Amniotic stem cell (primary cell): ENCODE measurements at places on chromosomes 2 and 18.

DNA sequence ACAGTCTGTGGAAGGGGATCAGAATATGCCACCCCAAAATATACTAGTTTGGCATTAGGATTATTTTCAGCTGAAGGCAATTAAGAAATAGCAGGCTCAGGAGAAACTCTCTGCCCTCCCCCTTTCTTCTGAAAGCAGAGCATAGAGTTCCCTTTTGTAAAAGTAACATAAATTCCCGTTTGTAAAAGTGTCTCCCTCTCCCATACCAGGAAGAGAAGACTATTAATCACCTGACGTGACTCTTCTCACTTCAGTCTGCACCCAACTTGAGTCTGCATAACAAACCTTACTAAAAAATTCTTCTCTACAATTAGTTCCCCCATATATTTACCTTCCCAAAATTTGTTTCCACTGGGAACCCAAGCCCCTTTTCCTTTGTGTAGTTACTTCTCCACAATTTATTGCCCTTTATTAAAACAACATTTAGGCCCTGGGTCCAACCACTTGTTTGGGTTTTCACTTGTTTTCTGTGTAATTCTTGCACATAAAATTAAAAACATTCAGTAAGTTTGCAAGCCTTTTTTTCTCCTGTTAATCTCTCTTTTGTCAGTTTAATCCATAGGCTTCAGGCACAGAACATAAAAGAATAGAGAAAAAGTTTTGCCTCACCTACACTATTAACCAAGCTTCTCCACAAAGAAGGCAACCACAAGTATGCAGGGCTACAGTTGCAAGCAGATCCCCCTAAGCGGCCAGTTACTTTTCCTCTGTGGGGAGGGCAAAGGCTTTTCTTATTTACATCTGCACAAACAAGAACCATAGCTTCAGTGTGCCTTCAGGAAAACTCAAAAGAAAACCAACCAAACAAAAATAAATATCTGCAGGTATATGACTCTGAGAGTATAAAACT lies 107.6 kb upstream of the MSH2 start:
- no peak for DNase-seq

DNA sequence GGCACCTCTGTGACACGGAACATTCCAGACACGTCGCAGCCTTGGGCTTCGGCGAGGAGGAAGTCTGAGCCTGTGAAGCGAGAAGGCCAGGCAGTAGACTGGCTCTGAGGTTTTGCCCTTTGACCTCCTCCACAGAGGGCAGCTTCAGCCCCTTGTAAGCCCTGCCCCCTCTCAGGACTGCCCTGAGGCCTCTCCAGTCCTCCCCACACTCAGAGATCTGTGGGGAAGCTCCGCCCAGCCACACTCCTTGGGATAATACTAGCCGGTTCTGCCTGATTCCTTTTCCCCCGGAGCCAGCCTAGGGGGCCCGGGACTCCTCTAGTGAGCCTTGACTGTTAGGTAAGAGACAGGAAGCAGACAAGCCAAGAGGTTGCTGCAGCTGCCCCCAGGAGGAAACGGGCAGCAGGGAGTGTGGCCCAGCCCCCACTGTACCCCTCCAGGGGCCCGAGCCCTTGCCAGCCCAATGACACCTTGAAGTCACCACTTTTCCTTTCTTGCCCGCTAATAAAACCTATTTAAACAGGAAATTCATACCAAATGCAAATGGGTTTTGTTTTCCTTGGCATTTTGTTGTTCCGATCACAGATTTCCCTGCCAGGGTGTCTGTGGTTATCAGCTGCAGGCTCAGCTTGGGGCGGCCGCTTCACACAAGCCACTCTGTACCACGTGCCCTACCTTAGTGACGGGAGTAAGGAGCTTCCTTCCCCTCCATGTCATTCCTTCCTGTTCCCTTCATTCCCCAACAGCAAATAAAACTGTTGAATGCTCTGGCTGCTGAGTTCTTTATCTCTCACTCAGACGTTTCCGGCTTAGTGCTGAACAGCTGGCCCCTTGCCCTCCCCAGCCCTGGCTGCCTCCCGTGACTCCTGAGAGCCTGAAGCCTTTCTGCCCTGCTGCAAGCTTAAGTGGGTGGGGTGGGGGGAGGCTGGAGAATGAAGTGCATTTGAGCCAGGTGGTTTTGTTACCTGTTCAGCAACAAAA lies 124.7 kb downstream of the CABLES1 start:
- peak; percentile 26 for DNase-seq

DNA sequence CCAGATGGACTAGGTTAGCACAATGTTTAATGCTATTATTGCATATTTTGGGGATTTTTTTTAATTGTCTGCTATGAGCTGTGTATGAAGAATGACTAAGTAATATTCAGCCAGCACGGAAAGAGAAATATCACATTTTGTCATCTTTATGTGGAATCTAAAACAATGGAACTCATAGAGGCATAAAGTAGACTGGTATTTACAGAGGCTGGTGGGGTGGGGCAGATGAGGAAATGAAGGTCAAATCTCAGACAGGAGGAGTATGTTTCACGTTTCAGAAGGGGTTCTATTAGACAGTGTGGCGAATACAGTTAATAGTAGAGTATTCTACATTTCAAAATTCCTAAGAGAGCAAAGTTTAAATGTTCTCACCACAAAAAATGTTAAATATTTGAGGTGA lies 4.7 kb downstream of the CDH19 start:
- no peak for DNase-seq

GRCh38 chr2:51212374-51212773 lies 180.4 kb upstream of the NRXN1 start:
- no peak for DNase-seq

- peak; percentile 88 for DNase-seq
These were observed 9.3 kb downstream of the TGOLN2 start for GRCh38 chr2:85318222-85319074.

GRCh38 chr2:200086911-200087310 lies 131.5 kb downstream of the MAIP1 start:
- DNase-seq, result no peak

- DNase-seq, result no peak
These were observed 439.8 kb downstream of the TGIF1 start for GRCh38 chr18:3889803-3890202.

DNA sequence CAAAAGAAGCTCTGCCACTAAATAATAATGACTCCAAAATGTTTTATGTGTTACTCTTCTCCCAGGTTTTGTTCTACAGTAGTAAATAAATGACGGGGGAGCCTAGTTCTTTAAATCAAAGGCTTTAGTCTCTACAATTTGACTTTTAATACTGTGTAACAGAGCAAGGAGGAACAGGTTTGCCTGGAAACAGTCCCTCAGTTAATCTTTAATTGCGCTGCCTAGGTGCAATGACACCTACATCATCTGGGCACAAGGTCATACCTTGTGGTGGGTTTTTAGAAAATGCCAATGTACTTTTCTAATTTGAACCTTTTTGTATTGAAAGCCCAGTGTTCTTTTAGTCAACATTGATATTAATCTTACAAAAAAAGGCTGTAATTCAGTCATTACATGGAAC lies 287.3 kb upstream of the SETBP1 start:
- no peak for DNase-seq

- DNase-seq, result no peak
These were observed 12.0 kb upstream of the DDX1 start for GRCh38 chr2:15579641-15580040.

GRCh38 chr2:129071531-129071930 lies 752.9 kb upstream of the HS6ST1 start:
- DNase-seq, result no peak

DNA sequence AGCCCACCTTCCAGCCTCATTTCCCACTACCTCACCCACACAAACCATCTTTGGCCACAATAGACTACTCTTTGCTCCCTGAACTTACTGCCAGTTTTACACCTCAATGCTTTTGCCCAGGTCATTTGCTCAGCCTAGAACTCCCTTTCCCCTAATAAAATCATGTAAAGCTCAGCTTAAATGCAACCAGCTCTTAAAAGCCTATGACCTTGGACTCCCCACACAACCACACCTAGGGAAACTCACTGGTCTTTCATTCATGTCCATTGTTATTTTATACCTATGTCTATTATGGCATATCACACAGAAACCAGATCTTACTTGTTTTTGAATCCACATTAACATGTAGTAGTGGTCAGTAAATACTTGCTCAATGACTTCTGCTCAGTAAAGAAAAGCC lies 14.5 kb upstream of the XDH start:
- no peak for DNase-seq

GRCh38 chr18:8091035-8091434 lies 518.2 kb upstream of the RAB12 start:
- DNase-seq, result no peak

DNA sequence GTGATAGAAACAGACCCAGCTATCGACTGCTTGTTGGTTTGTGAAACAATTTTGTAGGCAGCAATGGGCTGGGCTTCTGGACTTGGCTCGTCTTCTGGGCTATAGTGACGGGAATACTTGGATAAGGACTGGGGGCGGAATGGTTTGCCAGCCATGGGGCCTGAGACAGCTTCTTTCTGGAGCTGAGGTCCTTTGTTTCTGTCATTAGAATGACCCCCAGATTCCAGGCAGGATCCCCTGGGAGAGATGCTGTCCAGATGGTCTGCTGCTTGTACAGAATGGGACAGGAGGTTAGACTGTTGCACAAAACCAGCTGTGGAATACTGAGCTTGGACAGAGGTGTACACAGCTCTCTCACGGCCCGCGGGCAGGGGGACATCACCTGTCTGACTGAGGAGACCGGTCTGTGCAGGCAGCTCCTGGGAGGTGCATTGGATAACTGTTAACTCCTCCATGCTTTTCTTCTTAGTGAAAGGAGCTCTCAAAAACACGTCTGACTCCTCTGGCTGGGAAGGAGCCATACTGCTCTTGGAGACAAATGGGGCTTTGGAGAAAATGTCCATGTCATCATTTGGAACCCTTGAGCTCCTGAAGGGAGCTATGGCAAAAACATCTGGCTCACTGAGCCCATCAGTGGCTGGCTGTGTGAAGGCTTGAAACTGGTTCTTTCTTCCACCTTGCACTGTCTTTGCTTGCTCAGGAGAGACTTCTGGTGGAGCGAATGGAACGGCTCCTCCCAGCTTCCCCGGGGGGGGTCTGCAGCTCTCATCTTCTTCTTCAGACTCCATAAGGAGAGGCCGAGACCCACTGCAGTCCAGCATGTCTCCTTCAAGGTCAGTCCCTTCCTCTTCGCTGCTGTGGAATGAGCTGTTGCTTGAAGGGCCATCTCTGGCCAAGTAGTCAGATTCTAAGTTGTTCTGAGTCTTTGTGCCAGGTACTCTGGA lies 28.6 kb upstream of the NFU1 start:
- no peak for DNase-seq

DNA sequence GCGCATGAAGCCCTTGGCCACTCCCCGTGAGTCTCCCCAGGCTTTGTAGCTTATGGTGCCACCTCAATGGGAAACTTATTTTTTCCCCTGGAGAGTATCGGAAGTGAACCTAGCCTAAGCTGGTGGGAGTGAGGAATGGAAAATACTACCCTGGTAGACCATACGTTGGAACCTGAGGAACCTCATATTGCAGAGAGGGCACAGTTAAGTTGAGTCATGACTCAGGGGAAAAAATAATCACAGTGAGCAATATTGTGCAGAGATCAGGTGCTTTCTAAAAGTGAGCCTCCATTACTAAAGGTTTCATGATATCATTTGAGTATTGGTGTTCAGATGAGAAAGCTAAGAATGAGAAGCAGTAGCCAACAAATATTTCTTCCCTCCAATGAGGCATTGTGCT lies 360.5 kb upstream of the NT5C1B start:
- DNase-seq, result no peak

DNA sequence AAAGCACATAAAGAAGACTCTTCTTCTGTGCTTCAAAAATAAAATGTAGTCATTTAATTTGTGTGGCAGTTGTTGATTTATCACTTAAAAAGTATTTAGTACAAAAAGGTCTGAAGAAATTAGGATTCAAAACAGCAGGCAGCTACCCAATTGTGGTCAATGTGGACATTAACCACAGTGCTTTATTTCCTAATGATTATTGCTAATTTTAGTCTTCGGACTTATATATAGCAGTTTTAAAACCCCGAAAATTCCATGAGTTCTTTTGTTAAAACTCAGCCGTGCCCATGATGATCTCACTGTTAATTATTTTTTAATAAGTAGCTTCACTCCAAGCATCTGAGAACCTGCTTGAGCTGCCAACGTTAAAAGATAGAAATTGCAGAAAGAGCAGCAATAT lies 594.3 kb downstream of the STK39 start:
- no peak for DNase-seq

- DNase-seq, result no peak
These were observed 159.8 kb downstream of the ARHGAP15 start for GRCh38 chr2:143289025-143289424.

GRCh38 chr2:239184968-239185903 lies 215.6 kb downstream of the HDAC4 start:
- DNase-seq, result no peak

DNA sequence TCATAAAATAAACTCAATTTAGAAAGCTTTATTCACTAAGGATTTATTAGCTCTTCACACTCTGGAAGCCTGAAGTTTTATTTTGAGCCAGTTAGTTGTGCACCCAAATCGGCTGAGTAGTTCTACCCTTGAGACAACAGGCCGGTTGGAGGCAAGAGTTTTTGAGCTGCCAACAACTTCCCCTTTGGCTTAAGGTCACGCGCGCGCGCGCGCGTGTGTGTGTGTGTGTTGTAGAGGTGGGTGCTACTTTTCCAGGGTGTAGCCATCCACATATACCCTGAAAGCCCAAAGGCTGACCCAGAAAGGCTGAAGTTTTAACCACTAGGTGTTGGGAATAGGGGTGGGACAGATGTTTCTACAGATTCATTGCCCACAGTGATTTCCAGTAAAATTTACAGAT lies 150.2 kb upstream of the LHCGR start:
- no peak for DNase-seq

GRCh38 chr2:74881176-74881575 lies 47.2 kb downstream of the HK2 start:
- DNase-seq, result no peak

DNA sequence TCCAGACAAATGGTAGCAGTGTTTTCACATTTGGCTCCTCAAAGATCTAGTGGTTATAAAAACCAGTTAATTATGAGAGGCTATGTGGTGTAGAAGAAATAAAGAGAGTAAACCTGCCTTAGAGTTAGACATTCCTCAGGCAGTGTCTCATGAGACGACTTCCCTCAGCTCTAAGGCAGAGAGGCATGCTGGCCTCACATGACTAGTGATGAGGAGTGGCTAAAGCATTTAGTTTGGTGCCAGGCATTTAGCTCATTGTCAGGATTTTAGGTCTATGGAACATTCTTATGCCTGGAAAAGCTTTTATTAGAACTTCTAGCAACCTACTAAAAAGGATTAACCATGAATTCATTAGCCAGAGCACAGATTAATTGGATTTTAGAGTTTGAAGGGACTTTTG lies 90.3 kb downstream of the RPRM start:
- no peak for DNase-seq

GRCh38 chr2:74714691-74715080 lies 60.6 kb downstream of the SEMA4F start:
- DNase-seq, result no peak

GRCh38 chr18:23479829-23480505 lies 23.3 kb upstream of the RMC1 start:
- DNase-seq, result no peak

DNA sequence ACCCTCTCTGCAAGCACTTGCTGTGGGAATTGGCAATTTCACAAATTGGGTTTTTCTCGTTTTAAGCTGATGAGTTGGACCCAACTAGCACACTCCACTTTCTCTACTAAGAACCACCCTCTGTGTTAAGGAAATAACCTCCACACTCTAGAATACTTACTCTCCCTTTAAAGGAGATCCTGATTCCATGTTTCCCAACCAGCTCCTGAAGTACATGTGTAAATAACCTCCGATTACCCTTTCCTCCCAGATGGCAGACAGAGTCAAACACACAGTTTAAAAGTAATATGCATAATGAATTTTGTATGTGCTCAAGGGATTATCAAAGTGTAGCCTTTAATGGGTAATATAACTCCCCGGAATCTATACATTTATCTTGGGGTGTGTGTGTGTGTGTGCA lies 171.3 kb upstream of the OSR1 start:
- DNase-seq, result no peak
